SK-N-SH treated with all-trans-retinoic acid at 6 μM for 48 hours (cell line): ENCODE measurements at places on chromosomes 7 and 10.

- ATAC-seq, result no peak
These were observed 565.4 kb upstream of the NRP1 start for GRCh38 chr10:33899578-33900531.

- ATAC-seq, result no peak
These were observed 1002.3 kb upstream of the KCND2 start for GRCh38 chr7:119270644-119271043.

GRCh38 chr10:88820748-88821401 is 18.3 kb downstream of the LIPM start:
- ATAC-seq, result peak; percentile 74

DNA sequence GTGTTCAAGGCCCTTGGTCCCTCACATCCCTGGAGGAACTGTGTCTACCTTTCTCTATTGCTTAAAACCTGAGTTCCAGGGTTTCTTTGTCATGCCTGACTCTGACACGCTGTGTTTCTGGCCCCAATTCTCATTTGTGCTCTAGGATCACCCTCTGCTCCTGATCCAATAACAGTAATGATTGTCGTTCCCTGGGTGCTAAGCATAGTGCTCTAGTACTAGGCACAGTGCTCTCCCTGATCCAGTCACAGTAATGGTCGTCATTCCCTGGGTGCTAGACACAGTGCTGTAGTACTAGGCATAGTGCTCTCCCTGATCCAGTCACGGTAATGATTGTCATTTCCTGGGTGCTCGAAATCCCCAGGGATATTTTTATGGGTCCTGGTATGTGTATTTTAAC is 46.6 kb upstream of the UCN3 start:
- no peak for ATAC-seq
